ENCODE measurements at places on chromosomes 7 and 10. TPM values are rescaled to one million over a fixed set of nuclear protein-coding genes. Genes with fewer than 3 reads are reported as not detected.

GRCh38 chr7:11297764-11298163 is 324.1 kb downstream of the PHF14 start:
- H3K4me1 ChIP-seq, result no peaks in the 10 kb centered on the region
- no peak overlapping the region for H3K4me3 ChIP-seq
- H3K36me3 ChIP-seq, result no peaks in the 10 kb centered on the region
- no peak overlapping the region for H3K27ac ChIP-seq
- no peaks in the 10 kb centered on the region for H3K27me3 ChIP-seq

DNA sequence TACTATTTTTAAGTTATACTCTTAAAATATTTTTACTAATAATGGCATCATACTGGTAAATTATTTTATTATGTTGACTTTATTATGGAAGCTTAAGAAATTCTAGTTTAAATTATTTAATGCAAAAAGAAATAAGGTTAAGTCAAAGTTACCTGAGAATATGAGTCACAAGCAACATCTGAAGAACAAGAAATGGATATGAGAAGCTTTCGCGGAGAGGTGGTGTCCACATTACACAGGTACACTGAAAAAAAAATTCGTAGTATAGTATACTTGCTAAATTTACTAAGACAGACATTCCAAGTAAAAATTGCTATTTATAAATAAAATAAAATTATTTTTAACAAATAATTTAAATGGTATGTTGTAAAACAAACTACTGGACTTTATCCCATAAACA is 143.8 kb downstream of the AVL9 start:
- no peak for DNase-seq
- no peak overlapping the region for H3K27ac ChIP-seq
- H3K27me3 ChIP-seq, result no peaks in the 10 kb centered on the region
- H3K4me1 ChIP-seq, result no peaks in the 10 kb centered on the region

- H3K27me3 ChIP-seq, result no peaks in the 10 kb centered on the region
- no peaks in the 10 kb centered on the region for H3K36me3 ChIP-seq
- no peak overlapping the region for H3K4me3 ChIP-seq
These were observed 197.1 kb upstream of the CXCL12 start for GRCh38 chr10:44581996-44582395.

PAX2 gene
- total RNA-seq, result not detected

DNA sequence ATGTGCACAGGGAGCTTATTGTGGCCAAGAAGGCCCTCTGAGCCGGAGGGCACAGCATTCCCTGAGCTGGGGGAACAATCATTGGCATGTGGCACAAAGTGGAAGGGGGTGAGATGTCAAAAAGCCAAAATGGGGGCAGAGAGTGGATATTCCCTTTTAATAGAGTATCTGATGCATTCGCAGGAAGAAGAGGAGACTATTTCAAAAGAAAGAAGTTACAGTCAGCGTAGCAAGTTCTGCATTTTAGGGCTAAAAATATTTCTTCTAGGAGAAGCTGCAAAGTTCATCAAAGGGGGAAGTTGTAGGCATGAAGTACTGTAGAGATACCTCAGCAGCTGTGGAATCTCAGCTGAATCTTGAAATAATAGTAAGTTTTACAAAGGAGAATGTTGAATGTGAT is 136.0 kb upstream of the WDR11 start:
- H3K27me3 ChIP-seq, result no peaks in the 10 kb centered on the region
- DNase-seq, result no peak
- H3K27ac ChIP-seq, result no peak overlapping the region
- H3K36me3 ChIP-seq, result no peaks in the 10 kb centered on the region
- H3K4me1 ChIP-seq, result no peaks in the 10 kb centered on the region

FXYD4 gene
- not detected for total RNA-seq

ANKRD30A gene
- not detected for total RNA-seq

DNA sequence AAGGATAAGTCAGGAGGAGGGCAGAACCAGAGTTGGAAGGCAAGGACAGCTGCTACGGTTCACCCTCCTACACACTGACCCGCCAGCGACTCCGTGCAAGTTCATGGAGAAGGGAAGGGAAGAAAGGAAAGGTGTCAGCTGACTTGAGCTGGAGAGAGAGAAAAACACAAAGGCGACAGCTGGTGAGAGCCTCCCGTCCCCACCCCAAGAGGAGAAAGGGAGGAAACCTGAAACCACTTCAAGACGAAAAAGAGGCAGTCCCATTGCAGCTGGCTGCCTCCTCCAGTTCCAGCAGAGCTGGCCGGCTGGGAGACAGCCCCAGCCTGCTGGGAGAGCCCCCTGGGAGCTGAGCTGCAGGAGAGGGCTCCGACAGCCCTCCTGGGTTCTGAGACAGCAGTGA is 75.2 kb downstream of the PARD3 start:
- peaks cover 44% of the 10 kb centered on the region for H3K4me1 ChIP-seq
- no peak for DNase-seq

TEX36 gene
- not detected for total RNA-seq

GRCh38 chr10:77820349-77820748 is 106.2 kb downstream of the DLG5 start:
- H3K27ac ChIP-seq, result no peak overlapping the region
- no peak overlapping the region for H3K4me3 ChIP-seq
- H3K27me3 ChIP-seq, result no peaks in the 10 kb centered on the region
- no peak for DNase-seq
- H3K4me1 ChIP-seq, result no peaks in the 10 kb centered on the region

HMX3 gene
- not detected for total RNA-seq

KIF11 gene
- total RNA-seq, result 4.3 TPM

GRCh38 chr10:30819341-30820181 is 190.0 kb upstream of the LYZL2 start:
- peak overlapping the region; percentile 25 for H3K4me3 ChIP-seq
- H3K27me3 ChIP-seq, result no peaks in the 10 kb centered on the region
- peak overlapping the region; percentile 78 for H3K27ac ChIP-seq
- no peak for DNase-seq

DNA sequence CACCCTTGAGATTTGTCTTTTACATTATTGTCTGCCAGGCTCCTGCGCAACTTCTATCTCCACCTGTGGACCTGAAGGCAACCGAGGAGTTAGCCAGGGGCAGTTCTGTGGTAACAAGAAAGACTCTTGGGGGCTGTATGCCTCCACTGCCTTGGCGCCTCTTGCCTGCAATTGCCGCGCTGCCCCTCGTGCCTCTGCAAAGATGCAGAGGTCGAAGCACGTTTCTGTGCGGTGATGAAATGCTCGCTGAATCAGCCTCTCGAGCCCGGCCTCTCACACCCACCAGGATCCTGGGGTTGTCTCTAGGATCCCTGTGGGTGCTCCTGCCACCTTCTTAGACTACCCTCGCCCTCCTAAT is 486 bp upstream of the LHFPL3 start:
- H3K27me3 ChIP-seq, result peaks cover 49% of the 10 kb centered on the region
- H3K4me1 ChIP-seq, result peaks cover 15% of the 10 kb centered on the region
- no peak overlapping the region for H3K4me3 ChIP-seq
- H3K27ac ChIP-seq, result no peak overlapping the region

GRCh38 chr7:144439717-144440205 is 36.3 kb upstream of the NOBOX start:
- H3K27ac ChIP-seq, result no peak overlapping the region
- H3K27me3 ChIP-seq, result no peaks in the 10 kb centered on the region
- H3K36me3 ChIP-seq, result no peaks in the 10 kb centered on the region
- no peaks in the 10 kb centered on the region for H3K4me1 ChIP-seq
- DNase-seq, result no peak

PRLHR gene
- total RNA-seq, result not detected

GRCh38 chr7:40859965-40860543 is 725.2 kb downstream of the SUGCT start:
- peaks cover 4% of the 10 kb centered on the region for H3K4me1 ChIP-seq
- no peaks in the 10 kb centered on the region for H3K36me3 ChIP-seq
- no peak overlapping the region for H3K27ac ChIP-seq
- DNase-seq, result no peak
- H3K4me3 ChIP-seq, result no peak overlapping the region

- no peaks in the 10 kb centered on the region for H3K27me3 ChIP-seq
- H3K27ac ChIP-seq, result no peak overlapping the region
- no peaks in the 10 kb centered on the region for H3K36me3 ChIP-seq
- H3K4me1 ChIP-seq, result peaks cover 7% of the 10 kb centered on the region
These were observed 104.3 kb downstream of the AHR start for GRCh38 chr7:17402628-17403278.

Measured in suprapubic skin (tissue), 4 donors.